GM06990 (cell line): ENCODE measurements at places on chromosomes 2 and 18.

DNA sequence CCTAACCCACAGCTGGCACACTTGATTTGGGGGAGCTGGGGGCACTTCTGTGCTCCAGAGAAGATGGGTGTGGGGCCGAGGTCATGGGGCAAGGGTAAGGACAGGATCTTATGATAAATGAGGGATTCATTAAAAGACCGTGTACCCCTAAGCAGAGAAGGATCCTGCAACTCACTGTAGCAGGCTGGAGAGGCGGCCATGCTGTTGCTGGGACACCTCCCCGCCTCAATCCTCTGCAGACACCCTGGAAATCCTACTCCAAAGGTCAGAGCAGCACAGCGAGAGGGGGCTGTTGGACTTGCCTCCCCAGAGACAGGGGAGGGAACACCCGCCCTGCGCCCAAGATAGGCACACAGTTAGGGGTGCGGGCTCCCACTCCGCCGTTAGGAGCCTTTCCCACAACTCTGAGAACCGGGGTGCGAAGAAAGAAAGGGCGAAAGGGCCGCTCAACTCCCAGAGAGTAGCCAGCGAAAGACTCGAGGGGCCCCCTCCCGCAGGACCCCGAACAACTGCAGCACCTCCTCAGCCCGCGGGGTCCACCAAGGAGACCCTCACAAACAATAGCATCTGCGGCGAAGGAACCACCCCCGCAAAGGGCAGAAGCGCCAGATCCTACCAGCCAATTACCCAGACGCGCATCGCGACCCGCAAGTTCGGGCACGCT is 1.4 kb downstream of the PARD6G start:
- DNase-seq = no peak

DNA sequence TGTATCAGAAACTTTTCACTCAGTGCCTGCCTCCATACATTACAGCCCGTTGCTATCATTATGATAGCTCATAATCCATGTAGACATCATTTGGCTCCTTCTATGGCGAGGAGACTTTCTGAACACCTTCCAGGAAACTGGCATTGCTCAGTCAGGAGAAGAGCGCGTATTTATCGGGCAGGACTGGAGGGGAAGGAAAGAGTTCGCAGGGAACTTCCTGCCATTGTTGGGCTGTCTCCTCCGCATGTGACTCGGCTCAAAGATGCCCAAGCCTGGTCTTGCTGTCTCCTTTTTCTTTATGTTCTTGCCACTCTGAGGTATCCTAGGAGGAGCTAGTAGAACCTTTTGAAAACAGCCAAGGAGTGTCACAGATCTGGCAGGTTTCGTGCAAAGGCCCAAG is 156.8 kb downstream of the CTIF start:
- DNase-seq = no peak

DNA sequence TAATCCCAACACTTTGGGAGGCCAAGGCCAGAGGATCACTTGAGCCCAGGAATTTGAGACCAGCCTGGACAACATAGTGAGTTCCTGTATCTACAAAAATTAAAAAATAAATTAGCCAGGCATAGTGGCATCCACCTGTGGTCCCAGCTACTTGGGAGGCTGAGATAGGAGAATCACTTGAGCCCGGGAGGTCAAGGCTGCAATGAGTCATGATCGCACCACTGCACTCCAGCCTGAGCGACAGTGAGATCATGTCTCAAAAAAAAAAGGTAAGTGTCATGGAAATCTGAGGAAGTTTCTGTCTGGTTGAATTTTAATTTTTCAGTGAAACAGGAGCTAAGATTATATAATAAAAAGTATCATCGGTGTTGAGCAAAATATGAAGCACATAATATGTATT is 2.5 kb upstream of the C2orf15 start:
- no peak for DNase-seq

DNA sequence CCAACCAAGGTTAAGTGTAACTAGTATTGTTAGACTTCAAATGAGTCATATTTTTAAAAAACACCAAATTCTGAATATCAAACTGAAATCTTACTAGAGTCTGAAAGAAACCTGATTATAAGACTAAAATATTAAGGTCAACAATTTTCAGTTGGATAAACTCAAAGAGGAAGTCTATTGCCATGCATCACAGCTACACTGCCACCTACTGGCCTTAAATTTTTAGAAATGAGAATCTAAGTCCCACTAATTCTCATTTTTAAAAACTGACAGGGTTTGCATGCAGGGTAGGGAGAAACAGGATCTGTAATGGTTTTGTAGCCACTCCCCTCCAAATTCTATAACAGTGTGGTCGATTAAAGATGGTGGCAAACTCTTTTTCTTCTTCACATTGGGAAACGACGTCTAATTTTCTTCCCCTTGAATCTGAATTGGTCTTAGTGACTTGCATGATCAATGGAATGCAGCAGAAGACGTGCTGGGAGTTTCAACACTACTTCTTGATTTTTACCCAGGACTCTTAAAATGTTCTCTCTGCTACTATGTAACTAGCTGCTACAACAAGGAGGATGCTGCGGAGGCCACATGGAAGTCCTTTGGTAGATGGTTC is 176.1 kb upstream of the SESTD1 start:
- peak; percentile 6 for DNase-seq

DNA sequence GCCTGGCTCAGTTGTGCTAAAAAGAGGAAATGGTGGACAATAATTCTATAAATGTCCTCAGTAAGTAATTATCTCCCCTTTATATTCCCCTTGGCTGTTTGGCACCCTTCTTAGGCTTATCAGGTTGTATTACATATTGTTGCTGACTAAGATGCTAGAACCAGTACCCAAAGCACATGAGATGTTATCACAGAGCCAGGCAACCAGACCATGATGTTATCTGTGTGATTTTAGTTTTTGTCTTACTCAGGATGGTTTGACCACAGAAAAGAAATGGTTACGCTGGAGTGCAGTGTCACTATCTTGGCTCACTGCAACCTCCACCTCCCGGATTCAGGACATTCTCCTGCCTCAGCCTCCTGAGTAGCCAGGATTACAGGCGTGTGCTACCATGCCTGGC is 15.2 kb downstream of the R3HDM1 start:
- DNase-seq = no peak

- no peak for DNase-seq
Measured at GRCh38 chr2:11097038-11097720, 58.1 kb upstream of the SLC66A3 start.

- DNase-seq = no peak
Measured at GRCh38 chr2:102754456-102755145, 7.2 kb upstream of the TMEM182 start.

DNA sequence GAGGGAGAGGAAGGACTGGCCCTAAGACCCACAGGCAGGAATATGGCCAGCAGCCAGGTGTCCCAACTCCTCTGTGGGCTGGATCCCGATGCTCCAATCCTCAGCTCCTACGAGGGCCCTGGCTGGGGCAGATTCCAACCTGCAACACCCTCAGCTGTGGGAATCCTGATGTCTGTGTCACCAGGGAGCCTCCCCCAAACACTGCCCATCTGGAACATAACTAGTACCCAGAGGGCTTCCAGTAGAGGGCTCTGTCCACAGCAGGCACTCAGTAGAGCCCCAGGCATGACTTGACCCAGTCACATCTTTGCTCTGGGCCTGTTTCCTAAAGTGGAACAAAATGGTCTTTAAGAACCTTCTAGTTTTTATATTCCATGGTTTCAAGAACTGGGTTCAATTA is 20.6 kb upstream of the LOXHD1 start:
- no peak for DNase-seq

GRCh38 chr2:113875135-113875534 is 14.8 kb upstream of the ACTR3 start:
- DNase-seq = no peak

DNA sequence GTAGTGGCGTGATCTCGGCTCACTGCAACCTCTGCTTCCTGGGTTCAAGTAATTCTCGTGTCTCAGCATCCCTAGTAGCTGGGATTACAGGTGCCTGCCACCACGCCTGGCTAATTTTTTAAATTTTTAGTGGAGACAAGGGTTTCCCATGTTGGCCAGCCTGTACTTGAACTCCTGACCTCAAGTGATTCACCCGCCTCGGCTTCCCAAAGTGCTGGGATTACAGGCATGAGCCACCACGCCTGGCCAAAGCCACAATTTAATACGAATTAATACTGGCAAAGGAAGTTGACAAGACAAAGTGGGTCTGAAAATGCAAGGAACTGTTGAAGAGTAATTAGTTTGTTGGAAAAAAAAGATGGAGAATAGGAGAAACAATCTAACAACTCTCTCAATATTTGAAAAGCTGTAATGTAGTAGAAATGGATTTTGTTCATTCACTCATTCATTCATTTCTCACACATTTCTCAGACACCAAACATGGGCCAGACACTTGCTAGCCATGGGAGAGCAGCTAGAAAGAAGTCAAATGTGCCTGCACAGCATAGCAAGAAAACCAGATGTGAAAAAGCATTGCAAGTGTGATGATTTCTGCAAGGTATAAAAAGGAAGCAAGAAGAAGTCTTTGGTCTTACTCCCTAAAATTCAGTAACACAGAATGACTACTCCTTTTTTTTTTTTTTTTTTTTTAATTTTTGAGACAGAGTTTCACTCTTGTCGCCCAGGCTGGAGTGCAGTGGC is 39.4 kb upstream of the ATL2 start:
- no peak for DNase-seq

DNA sequence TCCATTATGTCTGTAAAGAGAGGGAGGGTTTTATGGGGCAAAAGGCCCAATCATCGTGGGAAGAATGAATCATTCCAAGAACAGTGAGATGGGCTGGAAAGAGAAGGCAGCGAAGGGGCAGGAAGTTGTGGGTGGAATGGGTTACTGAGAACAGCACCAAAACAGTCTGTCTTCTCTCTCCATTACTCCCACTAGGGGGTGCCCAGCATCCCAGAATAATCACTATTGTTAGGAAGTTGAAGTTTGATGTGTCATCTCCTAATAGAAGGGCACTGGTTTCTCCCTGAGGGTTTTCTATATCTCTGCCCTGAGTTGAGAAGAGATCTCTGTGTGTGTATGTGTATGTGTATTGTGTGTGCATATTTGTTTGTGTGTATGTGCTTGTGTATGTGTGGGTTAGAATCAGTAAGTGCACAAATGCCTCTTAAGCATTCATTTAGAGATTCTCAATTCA is 76.6 kb upstream of the MAP4K3 start:
- peak; percentile 33 for DNase-seq

DNA sequence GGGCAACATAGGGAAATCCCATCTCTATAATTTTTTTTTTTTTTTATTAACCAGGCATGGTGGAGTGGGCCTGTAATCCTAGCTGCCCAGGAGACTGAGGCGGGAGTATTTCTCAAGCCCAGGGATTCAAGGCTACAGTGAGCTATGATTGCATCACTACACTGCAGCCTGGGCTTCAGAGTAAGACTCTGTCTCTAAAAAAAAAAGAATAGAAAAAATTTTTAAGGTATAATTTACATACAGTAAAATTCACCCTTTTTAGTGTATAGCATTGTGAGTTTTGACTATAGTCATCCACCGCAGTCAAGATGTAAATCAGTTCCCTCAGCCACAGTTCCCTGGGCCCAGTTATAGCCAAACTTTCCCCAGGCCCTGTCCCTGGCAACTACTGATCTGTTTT is 57.1 kb upstream of the MSH6 start:
- no peak for DNase-seq

DNA sequence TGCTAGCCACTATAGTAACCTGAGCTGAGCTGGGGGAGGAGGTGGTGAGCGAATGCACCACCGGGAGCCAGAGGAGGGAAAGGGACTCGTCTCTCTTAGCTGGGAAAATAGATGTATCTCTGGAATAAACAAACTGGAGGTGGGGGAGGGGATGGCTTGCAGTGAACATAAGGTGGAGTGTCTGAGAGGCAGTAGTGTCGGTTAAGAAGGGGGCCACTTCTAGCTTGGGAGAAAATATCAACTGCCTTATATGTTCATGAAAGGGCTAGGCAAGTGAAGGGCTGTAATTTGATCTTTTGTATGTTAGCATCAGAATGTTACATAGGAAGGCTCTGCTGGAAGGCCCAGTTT is 2.2 kb downstream of the SETBP1 start:
- DNase-seq = no peak

DNA sequence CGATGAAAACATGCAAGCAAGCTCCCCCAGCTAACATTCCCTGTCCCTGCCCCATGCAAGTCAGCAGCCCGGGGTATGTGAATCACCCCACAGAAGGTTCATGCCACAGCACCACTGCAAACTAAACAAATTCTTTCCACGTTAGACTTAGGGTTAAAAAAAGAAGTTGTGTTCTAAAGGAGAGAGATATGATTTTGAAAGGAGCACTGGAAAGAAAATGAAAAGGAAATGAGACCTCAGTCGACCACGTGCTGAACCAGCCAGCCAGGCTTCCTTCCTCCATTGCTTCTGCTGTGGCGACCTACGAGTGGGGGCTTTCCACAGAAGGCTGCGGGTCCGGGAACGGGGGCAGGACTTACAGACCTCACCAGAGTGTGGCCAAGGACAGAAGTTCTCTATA is 52.0 kb downstream of the ARL4C start:
- DNase-seq = peak; percentile 48

GRCh38 chr2:58893656-58894351 is 652.7 kb upstream of the FANCL start:
- no peak for DNase-seq

DNA sequence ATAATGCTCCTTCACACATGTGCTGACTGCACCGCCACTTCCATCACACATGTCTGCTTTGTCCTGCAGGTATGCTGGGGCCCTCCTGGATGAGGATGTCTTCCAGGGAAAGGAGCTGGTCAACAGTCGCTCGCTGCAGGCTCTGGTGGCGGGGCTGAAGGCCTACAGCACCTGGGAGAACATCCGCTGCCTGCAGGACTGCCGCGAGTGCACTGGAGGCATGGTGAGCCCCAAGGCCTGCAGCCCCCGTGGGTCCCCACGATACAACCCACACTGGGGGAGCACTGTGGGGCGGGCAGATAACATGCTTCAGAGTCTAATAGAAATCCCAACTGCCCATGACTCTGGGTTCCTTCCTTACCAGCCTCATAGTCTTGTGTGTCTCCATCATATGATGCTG is 187.3 kb upstream of the BCL2L11 start:
- DNase-seq = no peak

DNA sequence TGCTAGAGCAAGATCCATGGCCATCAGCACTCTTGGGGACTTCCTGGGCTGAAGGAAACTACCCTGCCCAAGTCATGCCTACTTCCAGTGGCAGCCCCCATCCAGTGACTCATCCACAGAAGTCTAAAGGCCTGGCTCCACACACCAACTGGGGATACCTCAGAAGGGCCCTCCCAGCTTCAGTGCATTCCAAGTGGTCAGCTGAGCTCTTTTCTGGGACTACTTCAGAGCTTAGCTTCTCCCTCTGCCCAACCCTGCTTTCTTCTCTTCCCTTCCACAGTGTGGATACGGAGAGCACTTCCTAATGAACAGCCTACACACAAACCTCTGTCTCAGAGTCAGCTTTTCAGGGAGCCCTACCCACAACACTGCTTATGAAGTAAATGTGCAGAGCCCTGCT is 66.5 kb downstream of the CLHC1 start:
- DNase-seq = no peak

- DNase-seq = no peak
Measured at GRCh38 chr2:240055177-240055917, 2.0 kb upstream of the OR6B3 start.

- no peak for DNase-seq
Measured at GRCh38 chr2:152542995-152543481, 174.2 kb downstream of the PRPF40A start.

GRCh38 chr2:230644356-230644935 is 68.2 kb upstream of the CAB39 start:
- no peak for DNase-seq

- no peak for DNase-seq
Measured at GRCh38 chr2:133489146-133489545, 79.1 kb downstream of the NCKAP5 start.

- DNase-seq = no peak
Measured at GRCh38 chr2:20431772-20432171, 15.1 kb upstream of the RHOB start.
